IPS DF 6.9 (cell line): ENCODE measurements at places on chromosomes 3 and 15.

DNA sequence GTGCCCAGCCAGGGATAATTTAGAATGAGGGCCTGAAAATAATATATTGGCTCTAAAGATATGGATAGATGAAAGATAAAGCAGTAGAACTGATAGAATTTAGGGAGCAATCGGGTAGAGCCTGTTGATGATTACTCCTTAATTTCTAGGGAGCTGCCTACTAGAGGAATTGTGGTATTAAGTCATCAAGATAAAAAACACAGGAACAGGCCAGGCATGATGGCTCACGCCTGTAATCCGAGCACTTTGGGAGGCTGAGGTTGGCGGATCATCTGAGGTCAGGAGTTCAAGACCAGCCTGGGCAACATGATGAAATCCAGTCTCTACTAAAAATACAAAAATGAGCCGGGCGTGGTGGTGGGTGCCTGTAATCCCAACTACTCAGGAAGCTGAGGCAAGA is 130.4 kb downstream of the PCCB start:
- no peak overlapping the region for H3K4me3 ChIP-seq
- H3K4me1 ChIP-seq: no peaks in the 10 kb centered on the region
- H3K27ac ChIP-seq: no peak overlapping the region
- DNase-seq: no peak
- H3K36me3 ChIP-seq: no peaks in the 10 kb centered on the region

DNA sequence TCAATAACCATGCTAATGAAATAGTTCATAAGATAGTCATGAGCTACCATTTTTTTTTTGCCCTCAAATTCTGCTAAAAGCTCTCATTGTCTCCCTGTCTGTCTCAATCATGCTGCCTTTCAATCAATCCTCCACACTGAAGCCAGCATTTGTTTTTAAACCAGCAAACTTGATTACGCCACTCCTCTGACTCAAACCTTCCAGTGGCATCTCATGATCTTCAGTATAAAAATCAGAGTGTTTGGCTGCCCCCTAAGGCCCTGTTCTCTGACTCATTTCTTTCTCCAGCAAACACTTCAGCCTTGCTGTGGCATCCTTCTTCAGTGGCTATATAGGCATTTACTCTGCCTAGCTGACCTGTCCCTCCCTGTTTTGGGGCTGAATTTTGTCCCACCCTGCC is 36.0 kb upstream of the EOMES start:
- no peaks in the 10 kb centered on the region for H3K4me1 ChIP-seq
- H3K36me3 ChIP-seq: no peaks in the 10 kb centered on the region
- H3K4me3 ChIP-seq: no peak overlapping the region
- no peak for DNase-seq
- no peak overlapping the region for H3K27ac ChIP-seq

GRCh38 chr3:135460273-135460672 is 505.3 kb upstream of the PPP2R3A start:
- no peak for DNase-seq
- H3K4me3 ChIP-seq: no peak overlapping the region
- H3K27me3 ChIP-seq: no peaks in the 10 kb centered on the region
- H3K27ac ChIP-seq: no peak overlapping the region
- H3K4me1 ChIP-seq: no peaks in the 10 kb centered on the region
- no peaks in the 10 kb centered on the region for H3K36me3 ChIP-seq

DNA sequence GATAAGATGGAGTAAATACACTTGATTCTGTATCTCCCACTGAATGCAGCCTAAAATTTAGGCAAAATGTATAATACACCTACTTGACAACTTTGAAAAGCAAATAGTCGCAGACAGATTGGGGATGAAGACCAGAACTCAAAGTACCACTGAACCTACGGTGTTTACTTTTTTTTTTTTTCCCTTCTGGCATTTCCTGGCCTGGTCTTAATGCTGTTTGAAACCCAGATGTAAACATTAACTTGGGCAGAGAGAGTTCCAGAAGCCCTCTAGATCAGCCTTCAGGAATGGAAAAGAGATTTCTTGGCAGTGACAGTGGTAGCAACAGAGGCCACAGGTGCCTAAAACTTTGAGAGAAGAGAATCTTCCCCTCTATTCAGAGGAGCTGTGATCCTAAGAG is 27.8 kb downstream of the ALPK3 start:
- no peak overlapping the region for H3K27ac ChIP-seq
- no peak overlapping the region for H3K4me3 ChIP-seq
- no peaks in the 10 kb centered on the region for H3K27me3 ChIP-seq
- H3K36me3 ChIP-seq: peaks cover 4% of the 10 kb centered on the region; the same call in 1 of the 2 replicates

DNA sequence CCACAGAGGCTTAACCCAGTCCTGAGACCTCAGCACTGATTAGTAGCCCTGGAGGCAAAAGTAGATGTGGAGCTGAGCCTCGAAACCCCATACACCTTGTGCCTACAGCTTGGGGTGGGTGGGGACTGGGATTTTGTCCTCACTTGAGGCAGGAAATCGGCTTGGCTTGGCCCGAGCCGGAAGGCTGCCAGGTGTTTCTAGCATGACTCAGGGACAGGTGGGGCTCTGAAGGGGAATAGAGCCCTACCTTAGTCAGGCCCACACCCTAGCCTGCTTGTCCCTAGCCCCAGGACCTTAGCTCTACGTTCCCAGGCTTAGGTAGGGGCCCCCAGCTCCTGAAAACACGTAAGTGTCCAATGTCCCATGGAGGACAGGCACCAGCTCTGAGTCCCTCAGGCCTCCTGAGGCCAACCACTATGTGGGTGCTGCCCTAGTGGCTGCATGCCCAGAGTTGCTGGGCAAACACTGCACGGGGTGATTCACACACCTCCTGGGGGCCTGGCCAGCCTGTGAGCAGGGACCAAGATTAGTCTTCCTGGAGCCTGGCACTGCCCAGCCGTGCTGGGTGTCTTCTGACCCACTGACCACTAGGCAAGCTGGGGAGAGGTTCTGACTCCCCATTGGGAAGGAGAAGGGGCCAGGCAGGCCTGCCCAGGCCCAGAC is 3.1 kb downstream of the MST1R start:
- DNase-seq: no peak
- H3K4me1 ChIP-seq: peaks cover 4% of the 10 kb centered on the region; the same call in 1 of the 2 replicates
- H3K27ac ChIP-seq: no peak overlapping the region
